ENCODE measurements at places on chromosomes 4 and X.

GRCh38 chrX:92270936-92271855, 492.0 kb downstream of the PCDH11X start:
- DNase-seq, result no peak

- no peak for DNase-seq
These were observed 575.5 kb downstream of the GBA3 start for GRCh38 chr4:23268072-23268771.

DNA sequence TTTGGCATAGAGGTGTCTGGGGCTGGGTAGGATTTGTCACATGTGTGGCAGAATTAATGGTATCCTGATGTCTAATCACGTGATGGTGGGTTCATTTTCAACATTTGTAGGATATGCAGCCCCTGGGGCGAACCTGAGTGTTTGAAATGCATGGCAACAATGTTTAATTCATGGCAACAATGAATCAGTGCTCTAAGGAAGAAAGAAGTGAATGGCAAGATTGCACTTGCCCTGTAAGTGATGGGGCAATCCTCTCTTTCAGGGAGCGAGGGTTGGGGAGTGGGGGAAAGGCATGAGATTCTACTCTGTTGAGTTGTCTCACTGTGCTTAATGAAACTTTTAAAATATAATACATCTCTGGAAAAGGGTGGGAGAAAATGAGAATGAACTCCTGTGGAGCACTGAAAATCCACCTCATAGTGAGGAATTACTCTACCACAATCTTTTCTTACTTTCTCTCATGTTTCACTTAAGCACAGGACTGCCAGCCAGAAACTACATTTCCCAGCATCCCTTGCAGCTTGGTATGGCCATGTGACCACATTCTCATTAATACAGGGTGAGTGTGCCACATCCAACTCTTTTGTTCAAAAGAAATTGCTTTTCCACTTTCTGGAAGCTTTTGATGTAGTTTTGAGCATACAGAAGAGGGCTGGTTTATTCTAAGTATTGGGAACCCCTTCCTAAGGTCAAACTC, 64.0 kb upstream of the PGM2 start:
- no peak for DNase-seq

DNA sequence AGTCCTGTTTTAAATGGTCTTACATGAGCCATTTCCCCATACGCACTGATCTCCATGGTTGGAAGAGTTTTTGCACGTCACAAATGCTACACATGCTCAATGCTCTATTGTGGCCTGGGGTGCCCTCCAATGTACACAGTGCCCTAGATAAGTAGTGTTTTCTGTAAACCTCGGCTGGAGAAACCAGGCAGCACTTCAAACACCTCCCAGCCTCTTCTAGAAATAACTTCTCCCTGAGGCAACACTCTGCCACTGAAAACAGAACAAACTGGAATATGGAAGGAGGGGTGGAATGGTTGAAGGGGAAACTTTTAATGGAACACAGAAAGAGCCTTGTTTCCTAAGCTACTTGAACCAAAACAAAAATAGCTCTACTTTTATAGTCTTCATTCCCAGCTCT, 123.9 kb upstream of the CBR4 start:
- DNase-seq, result no peak

GRCh38 chr4:41203841-41204240, 10.5 kb downstream of the APBB2 start:
- no peak for DNase-seq
